ENCODE measurements at places on chromosomes 4 and X.

DNA sequence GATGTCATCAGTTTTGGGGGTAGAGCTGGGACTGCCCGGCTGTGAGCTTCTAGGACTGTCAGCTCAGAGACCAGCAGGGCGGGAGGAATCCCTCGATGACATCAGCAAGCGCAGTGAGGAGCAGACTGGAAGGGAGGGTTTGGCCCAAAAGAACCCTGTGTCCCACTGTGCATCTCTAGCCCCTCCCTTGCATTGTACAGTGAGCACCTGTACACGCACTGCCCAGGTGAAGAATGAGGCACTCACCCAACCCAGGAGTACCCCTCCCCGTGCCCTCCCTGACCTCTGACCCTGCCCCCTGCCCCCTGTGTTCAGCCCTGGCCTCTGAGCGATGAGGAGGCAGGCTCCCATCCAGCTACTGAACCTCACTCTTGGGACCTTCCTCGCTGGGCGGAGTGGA lies 92.9 kb downstream of the HMX1 start:
- no peak for DNase-seq

GRCh38 chr4:76993787-76994641 lies 44.5 kb downstream of the SEPTIN11 start:
- DNase-seq: no peak

- DNase-seq: no peak
These were observed 57.9 kb upstream of the TEX13D start for GRCh38 chrX:124274438-124275181.

- no peak for DNase-seq
These were observed 83.8 kb downstream of the LUZP4 start for GRCh38 chrX:115373308-115373707.

DNA sequence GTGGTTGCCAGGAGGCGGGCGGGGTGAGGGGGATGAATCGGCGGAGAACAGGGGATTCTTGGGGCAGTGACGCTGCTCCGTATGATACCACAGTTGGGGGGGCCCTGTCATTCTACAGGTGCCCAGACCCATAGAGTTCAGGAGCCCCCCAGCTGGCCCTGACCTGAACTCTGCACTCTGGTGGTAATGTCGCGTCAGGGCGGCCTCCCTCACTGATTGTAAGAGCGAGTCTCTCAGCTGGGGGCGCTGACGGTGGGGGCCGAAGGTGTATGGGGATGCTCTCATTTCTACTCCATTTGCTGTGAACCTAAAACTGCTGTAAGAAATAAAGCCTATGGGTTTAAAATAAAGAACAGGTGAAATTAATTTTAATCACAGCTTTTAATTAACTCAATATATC lies 91.8 kb upstream of the PSAPL1 start:
- no peak for DNase-seq

DNA sequence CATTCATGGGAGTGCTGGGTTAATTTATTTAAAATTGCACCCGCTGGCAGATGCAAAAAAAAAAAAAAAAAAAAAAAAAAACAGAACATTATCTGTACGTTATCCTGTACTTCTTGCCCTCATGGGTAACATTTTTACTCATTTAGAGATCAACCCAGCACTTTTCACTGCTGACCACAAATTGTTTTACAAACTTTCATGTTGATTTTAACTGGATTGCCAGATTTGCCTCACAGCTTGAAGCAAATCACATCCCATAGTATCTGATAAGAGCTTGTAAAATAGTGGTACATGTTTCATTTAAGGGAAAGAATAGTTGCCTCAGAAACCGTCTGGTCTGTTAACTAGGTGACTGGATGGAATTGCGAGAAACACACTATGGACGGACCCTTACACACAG lies 640.8 kb downstream of the TRIML1 start:
- no peak for DNase-seq
